ENCODE measurements at places on chromosomes 7 and 10. TPM values are rescaled to one million over a fixed set of nuclear protein-coding genes. Genes with fewer than 3 reads are reported as not detected.

DNA sequence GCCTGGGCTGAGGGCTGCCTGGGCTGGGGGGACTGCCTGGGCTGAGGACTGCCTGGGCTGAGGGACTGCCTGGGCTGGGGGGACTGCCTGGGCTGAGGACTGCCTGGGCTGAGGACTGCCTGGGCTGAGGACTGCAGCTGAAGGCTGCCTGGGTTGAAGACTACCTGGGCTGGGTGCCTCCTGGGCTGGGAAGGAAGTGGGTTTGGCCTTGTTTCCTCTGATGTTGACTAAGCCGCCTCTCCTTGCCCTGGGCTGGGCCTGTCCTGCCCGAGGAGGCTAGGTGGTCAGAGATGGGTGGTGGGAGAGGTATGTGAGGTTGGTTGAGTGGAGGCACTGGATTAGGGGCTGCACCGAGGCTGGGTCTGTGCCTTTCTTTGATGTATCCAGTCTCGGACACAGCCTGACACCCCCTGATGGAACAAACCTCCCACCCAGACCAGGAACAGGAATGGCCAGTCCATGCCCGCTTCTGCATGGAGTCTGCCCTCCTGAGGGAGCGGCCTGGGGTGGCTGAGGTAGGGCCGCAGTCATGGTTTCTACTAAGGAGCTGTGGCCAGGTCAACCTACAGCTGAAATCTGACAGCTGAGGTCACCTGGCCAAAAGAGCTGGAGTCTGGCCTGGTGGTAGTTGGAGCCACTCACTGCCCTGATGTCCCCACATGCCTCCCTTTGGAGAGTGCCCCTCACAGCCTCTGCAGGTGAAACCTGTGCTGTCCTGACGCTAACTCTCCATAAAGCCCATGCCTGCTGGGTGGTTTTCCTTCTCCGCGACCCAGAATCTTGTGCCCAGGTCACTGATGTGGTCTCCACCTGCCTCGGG, 22.3 kb downstream of the SCART1 start:
- H3K27ac ChIP-seq, result no peak overlapping the region
- no peak for DNase-seq
- H3K4me1 ChIP-seq, result no peaks in the 10 kb centered on the region
- peaks cover 34% of the 10 kb centered on the region for H3K36me3 ChIP-seq
- peaks cover 5% of the 10 kb centered on the region for H3K27me3 ChIP-seq

Gene MYOZ1
- total RNA-seq, result 4.4 TPM

DNA sequence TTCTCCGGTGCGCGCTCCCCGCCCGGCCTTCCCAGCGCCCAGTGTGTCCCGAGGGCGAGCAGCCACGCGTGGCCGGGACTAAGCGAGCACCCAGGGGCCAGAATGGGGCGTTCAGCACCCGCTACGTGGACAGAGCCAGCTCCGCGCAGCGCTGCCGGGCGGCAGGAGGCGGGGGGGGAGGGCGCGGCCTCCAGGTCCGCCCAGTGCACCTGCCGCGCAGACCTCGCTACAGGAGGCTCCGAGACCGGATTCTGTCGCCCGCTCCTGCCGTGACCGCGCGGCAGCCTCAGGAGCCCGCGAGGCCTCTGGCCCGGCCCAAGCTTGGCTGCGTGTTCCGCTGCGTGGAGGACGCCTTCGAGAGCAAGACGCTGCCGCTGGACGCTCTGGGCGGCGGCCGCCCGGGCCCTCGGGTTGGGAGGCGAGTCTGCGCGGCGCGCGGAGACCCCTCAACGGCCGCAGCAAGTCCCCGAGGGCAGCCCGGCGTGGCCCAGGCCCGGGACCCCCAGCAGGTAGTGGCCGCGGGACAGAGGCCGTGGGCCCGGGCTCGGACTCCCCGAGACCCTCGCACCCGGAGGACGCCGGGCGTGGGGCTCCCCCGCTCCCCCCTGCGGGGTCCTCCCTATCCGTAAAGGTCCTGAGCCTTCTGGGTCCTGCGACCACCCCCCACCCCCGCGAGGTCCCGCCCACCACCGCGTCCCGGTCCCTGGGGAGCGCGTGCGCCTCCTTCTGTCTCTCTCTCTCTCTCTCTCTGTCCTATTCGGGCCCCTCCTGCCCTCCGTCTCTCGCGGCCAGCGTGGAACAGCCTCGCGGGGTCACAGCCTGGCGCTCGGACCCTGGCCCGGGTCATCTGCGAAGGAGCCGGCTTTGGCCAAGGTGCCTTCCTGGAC, 904 bp upstream of the DPYSL4 start:
- peak; percentile 69 for DNase-seq
- peak overlapping the region; percentile 65 for H3K4me3 ChIP-seq
- H3K4me1 ChIP-seq, result peaks cover 9% of the 10 kb centered on the region
- H3K27me3 ChIP-seq, result peaks cover 63% of the 10 kb centered on the region
- no peak overlapping the region for H3K27ac ChIP-seq

DNA sequence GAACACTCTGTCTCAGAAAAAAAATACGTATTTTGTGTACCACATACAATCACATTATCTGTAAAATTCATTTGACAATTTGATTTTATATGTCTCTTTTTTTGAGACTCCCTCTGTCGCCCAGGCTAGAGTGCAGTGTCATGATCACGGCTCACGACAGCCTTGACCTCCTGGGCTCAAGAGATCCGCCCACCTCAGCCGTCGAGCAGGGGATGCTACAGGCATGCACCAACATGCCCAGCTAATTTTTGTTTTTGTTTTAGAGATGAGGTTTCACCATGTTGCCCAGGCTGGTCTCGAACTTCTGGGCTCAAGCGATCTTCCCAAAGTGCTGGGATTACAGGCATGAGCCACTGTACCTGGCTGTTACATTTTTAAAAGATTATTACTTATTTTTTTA, 11.6 kb upstream of the BAZ1B start:
- no peaks in the 10 kb centered on the region for H3K4me1 ChIP-seq
- H3K4me3 ChIP-seq, result no peak overlapping the region
- H3K27ac ChIP-seq, result no peak overlapping the region
- no peak for DNase-seq
- H3K27me3 ChIP-seq, result no peaks in the 10 kb centered on the region
- H3K36me3 ChIP-seq, result peaks cover 16% of the 10 kb centered on the region

GRCh38 chr10:110883924-110884323, 12.2 kb downstream of the PDCD4 start:
- no peak for DNase-seq
- H3K27ac ChIP-seq, result no peak overlapping the region
- no peaks in the 10 kb centered on the region for H3K27me3 ChIP-seq
- H3K4me1 ChIP-seq, result no peaks in the 10 kb centered on the region

DNA sequence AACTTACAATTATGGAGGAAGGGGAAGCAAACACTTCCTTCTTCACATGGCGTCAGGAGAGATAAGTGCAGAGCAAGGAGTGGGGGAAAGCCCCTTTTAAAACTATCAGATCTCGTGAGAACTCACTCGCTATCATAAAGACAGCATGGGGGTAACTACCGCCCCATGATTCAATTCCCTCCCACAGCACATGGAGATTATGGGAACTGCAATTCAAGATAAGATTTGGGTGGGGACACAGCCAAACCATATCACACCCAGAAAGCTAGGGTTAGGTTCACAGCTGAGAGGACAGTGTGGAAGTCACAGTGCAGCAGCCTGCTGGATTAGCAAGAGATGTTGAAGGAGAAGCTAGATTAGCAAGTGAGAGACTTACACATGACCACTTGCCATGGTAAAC, 81.6 kb downstream of the CRTAC1 start:
- peaks cover 6% of the 10 kb centered on the region for H3K4me1 ChIP-seq
- DNase-seq, result no peak
- H3K36me3 ChIP-seq, result peaks cover 8% of the 10 kb centered on the region
- no peak overlapping the region for H3K27ac ChIP-seq

Gene POM121L12
- not detected for total RNA-seq

DNA sequence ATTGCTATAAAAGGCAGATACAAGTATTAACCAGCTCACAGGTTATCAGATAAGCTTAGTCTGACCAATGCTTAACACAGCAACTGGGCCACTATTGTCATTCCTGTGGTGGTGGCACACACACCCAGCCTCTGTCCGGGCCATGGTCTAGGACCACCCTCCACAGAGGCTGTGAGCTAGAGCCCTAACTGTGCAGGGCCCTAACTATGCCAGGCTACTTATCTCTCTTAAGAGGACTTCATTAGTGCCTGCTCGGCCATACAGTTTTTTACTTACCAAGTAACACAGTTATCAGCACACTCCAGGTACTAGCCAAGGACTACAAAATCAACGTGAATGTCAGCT, 2.1 kb upstream of the EGFR start:
- H3K27me3 ChIP-seq, result peaks cover 60% of the 10 kb centered on the region
- no peaks in the 10 kb centered on the region for H3K36me3 ChIP-seq
- no peak overlapping the region for H3K4me3 ChIP-seq
- peaks cover 5% of the 10 kb centered on the region for H3K4me1 ChIP-seq
- no peak overlapping the region for H3K27ac ChIP-seq
- no peak for DNase-seq

Gene NKX1-2
- total RNA-seq, result 57.7 TPM

DNA sequence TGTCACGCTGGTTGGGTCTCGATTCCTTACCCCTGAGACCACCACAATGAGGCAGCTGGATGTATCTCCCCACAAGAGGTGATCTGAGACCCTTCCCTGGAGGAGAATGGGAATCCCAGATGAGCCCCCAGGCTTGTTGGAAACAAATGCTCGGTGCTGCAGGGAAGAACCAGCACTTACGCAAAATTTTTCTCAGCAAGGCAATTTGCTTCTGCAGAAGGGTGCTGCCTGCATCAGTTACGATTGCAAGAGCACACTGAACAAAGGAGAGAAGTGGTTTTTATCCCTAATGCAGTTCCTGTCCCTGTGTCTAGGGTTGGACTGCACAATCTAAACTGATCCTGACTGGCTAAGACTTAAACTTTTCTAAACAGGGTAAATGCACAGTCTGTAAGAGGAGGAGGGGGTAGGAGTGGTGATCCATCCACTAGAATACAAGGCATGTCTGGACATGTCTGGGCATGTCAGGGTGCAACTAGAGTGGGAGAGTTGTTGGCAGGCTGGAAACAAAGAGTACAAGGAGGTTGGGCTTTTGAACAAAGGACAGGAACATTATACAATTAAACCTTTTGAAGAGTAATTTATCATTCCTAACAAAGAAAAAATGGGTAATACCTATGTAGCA, 114.9 kb upstream of the FAM3C start:
- H3K27me3 ChIP-seq, result peaks cover 5% of the 10 kb centered on the region
- peak overlapping the region; percentile 51 for H3K4me3 ChIP-seq
- H3K27ac ChIP-seq, result peak overlapping the region; percentile 81
- H3K36me3 ChIP-seq, result peaks cover 62% of the 10 kb centered on the region

GRCh38 chr10:27569946-27570345, 65.8 kb downstream of the RAB18 start:
- DNase-seq, result no peak
- no peaks in the 10 kb centered on the region for H3K36me3 ChIP-seq
- no peak overlapping the region for H3K4me3 ChIP-seq
- H3K4me1 ChIP-seq, result no peaks in the 10 kb centered on the region

DNA sequence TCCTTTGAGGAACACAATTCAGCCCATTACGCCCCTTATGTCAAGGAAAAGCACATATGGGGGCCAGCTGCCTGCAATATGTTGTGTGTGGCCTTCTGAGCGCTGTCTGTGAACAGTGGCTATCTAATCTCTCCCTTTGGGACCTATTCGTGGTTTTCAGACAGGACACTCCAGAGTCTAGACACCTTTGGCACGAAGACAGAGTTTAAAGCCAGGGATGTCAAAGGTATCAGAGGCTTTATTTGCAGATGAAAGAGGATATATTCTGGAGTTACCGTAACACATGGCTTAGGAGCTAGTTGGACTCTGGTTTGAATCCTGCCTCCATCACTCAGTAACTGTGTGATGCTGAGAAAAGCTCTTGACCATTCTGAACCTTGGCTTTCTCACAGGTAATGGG, 14.8 kb upstream of the EEPD1 start:
- no peak overlapping the region for H3K27ac ChIP-seq
- no peaks in the 10 kb centered on the region for H3K36me3 ChIP-seq
- no peaks in the 10 kb centered on the region for H3K4me1 ChIP-seq
- no peak for DNase-seq
- H3K27me3 ChIP-seq, result peaks cover 3% of the 10 kb centered on the region

DNA sequence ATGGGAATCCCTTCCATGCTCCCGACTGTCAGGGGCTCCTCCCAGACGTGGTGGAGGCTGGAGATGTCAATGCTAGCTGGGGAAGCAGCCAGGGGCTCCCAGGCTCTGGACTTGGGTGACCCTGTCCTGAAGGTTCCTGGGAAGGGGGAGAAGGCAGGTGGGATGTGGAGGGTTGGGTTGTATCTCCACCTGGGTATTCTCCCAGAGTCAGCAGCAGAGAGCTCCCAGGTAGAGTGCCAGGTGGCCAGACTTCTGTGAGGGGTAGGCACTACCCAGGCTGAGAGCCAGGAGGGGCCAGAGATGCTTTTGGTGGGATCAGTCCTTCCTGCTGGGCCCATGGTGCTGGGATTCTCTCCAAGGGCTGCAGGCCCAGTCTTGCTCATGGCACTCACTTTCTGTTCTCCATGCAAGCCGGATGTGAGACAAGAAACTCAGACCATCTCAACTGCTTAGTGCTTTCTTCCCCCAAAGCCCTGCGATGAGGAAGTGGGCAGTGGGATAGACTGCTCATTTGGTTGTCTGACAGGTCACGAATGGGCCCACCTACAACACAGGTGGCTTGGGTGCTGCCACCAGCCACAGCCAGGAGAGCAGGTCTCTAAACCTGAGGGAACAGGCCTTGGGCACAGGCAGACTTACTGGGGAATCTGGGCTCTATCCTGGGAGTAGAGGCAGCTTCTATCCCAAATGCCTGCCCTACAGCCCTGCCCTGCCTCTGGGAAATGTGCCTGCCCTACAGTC, 52.5 kb upstream of the CAMK2B start:
- H3K4me1 ChIP-seq, result no peaks in the 10 kb centered on the region
- H3K36me3 ChIP-seq, result no peaks in the 10 kb centered on the region
- no peak overlapping the region for H3K4me3 ChIP-seq
- H3K27me3 ChIP-seq, result peaks cover 9% of the 10 kb centered on the region
- no peak for DNase-seq

- H3K27ac ChIP-seq, result no peak overlapping the region
- peaks cover 28% of the 10 kb centered on the region for H3K36me3 ChIP-seq
- DNase-seq, result no peak
- H3K27me3 ChIP-seq, result no peaks in the 10 kb centered on the region
- H3K4me3 ChIP-seq, result no peak overlapping the region
- H3K4me1 ChIP-seq, result peaks cover 29% of the 10 kb centered on the region
Observed at GRCh38 chr10:116450861-116451260, 23.2 kb downstream of the PNLIPRP3 start.

DNA sequence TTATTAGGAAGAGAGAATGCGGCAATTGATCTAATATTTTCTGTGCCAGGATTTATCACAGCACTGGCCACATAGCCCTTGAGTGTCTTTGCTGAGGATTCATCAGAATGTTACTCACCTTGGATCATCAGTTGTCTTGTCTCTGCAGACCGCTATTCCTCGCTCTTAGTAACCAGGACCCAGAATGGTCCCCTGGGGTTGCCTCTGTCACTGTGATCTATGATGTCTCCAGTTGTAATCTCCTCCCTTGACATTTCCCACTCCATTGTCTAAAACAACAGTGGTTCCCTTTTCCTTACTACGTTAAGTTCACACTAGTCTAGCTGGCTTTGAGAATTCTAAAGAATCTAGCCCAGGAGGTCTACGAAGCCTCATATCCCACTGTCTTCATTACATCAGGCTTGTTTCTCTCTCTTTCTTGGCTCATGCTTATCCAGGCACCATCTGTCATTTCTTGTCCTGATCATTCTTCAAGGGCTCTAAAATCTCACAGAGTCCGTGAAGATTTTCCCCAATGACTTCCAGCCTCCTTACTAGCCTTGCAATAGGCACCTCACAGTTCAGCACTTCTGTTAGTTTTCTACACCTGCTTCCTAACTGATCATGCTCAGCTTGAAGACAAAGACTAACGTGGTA, 125.8 kb downstream of the CUBN start:
- H3K27ac ChIP-seq, result no peak overlapping the region
- no peak for DNase-seq
- H3K36me3 ChIP-seq, result no peaks in the 10 kb centered on the region
- H3K27me3 ChIP-seq, result no peaks in the 10 kb centered on the region
- no peak overlapping the region for H3K4me3 ChIP-seq

- H3K4me1 ChIP-seq, result no peaks in the 10 kb centered on the region
- DNase-seq, result no peak
- no peaks in the 10 kb centered on the region for H3K36me3 ChIP-seq
Observed at GRCh38 chr10:88091490-88092061, 228.2 kb downstream of the PTEN start.

Gene SH2D4B
- 0.09 TPM for total RNA-seq
